Lower lobe of right lung (tissue), 2 donors: ENCODE measurements at places on chromosomes 11 and 22. TPM values are rescaled to one million over a fixed set of nuclear protein-coding genes. Genes with fewer than 3 reads are reported as not detected.

TMEM218 gene
- 20.5 TPM for total RNA-seq

OR51B5 gene
- not detected for total RNA-seq

RAPSN gene
- total RNA-seq: 1.2 TPM

DNA sequence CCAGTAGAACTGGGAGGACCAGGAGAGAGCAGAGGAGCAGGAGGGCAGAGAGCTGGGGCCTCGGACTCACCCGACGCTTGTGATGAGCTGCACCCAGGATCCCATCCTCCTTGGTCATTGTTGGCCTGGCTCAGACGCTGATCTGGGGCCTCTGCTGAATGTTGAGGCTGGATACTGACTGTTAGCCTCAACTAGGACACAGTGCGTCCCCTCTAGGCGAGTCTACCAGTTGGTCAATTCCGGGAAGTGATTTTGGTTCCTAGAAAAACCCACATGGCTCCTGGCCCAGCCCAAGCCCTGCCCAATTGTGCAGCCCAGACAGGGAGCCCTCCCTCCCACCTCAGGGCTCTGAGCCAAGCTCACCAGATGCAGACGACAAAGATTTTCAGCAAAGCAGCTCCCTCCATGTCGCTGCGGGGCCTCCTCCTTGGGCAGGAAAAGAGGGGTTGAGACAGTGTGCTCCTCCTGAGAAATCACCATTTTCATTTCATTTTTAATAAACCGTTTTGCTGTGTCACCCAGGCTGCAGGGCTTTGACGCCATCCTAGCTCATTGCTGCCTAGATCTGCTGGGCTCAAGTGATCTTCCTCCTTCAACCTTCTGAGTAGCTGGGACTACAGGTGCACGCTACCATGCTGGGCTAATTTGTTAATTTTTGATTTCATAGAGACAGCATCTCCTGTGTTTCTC is at the start of gene APOL4:
Gene APOL4 (minus strand): TSS at position 180 of the 690 bp plus-strand sequence. CDS start 75 bp downstream, at position 105.
- DNase-seq: peak; percentile 82

- no peak for DNase-seq
Observed at GRCh38 chr11:14927146-14927545, 35.1 kb upstream of the CYP2R1 start.

- no peak for DNase-seq
Observed at GRCh38 chr11:35412285-35412684, 7.1 kb downstream of the SLC1A2 start.

- DNase-seq: no peak
Observed at GRCh38 chr22:26974034-26974433, 316.6 kb downstream of the MIAT start.
